ENCODE measurements at places on chromosomes 7 and 10. TPM values are rescaled to one million over a fixed set of nuclear protein-coding genes. Genes with fewer than 3 reads are reported as not detected.

DNA sequence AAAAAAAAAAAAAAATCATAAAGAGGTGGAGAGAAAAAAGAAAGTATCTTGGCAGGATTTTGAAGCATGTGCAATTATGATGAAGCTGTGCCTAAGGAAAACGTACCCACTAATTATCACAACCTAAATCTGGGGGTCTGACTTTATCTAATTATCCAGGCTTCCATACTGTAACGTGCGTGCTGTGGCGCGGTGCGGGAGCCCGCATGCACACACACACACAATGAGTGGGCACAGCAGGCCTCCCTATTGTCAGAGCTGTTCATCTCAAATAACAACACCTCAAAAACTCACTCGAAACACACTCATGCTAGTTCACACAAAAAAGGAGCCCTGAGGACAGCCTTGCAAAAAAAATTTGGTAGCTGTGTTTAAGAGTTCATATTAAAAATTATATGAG is 31.9 kb downstream of the BEND7 start:
- DNase-seq, result peak; percentile 56

GRCh38 chr7:152975076-152975475 is 215.5 kb downstream of the ACTR3B start:
- DNase-seq, result no peak

The RELN gene
- 1.1 TPM for total RNA-seq

The POU6F2 gene
- not detected for total RNA-seq
